T-cell (primary cell): ENCODE measurements at places on chromosomes 7 and 10.

DNA sequence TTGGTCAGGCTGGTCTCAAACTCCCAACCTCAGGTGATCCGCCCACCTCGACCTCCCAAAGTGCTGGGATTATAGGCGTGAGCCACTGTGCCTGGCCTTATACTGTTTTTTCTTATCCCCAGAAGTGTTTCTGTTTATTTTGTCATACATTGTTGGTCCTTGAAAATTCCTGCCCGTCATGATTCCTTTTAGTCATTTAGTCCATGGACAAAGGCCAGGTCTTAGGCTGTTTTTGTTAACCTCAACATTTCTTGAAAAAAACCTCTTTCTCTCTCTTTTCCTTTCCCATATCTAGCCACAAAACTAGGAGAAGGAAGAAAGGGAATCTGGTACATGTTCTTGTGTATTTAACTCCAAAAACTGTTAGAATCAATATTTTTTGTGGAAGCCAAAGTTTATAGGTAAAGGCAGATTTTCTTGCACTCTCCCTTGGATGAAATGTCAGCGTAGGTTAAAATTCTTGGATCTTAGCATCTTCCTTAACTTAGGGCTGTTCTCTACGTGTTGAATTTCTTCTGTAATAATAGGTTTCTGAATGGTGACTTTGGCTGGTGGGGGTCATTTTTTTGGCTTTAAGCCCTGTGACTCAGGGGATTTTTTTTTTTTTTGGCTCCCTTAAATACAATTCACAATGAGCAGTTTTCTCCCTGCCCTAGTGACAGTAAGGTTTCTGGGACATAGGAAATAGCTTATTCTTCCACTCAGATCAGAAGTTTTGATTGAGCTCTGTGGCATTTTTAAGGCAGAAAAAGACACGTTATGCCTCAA lies 500.8 kb downstream of the AUTS2 start:
- no peak for DNase-seq

- DNase-seq: no peak
Measured at GRCh38 chr7:7428806-7429205, 106.9 kb downstream of the COL28A1 start.

DNA sequence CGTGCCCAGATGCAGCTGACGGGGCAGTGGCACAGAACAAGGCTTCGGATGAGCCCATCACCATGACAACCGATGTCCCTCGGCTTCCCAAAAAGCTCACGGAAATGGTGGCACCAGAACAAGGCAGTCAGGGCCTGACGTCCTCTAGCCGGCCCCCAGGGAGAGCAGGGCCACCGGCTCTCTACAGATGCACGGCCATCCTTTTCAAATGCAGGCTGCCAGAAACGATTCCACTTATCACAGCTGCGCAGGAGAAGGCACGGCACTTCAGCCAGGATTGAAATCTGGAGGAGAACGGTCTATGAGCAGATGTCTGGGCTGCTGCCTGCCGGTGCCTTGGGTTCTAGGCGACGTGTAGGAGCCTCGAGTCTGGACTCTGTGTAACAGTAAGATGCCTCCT lies 223.8 kb downstream of the ZMYND11 start:
- no peak for DNase-seq

DNA sequence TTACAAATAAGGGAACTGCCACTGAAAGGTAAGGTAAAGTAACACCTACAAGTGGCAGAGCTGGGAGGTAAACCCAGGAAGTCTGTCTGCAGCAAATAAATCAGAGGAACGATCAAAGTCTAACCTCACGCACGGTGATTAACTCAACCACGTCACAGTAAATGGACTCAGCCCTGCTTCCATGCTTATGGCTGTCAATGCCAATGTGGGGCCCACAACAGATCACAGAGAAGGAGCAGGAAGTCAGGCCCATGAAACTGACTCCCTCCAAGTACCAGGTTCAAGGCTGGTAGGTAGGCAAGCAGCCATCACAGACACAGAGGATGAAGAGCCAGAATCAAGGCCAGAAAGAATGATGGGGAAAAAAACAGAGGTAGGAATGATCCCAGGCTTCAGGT lies 38.0 kb upstream of the ACSL5 start:
- no peak for DNase-seq

- DNase-seq: no peak
Measured at GRCh38 chr7:123844712-123845219, at the start of gene HYAL4. Gene HYAL4, plus strand, starts transcription at chr7:123845169. Its CDS starts 23,105 bp downstream, at chr7:123868274.
